SW480 (cell line): ENCODE measurements at places on chromosomes 2 and 18.
A peak's percentile ranks its signal among the peaks of the same experiment; 100 is the strongest.

- no peak for DNase-seq
Measured at GRCh38 chr2:26241928-26242436, 2.5 kb downstream of the HADHA start.

DNA sequence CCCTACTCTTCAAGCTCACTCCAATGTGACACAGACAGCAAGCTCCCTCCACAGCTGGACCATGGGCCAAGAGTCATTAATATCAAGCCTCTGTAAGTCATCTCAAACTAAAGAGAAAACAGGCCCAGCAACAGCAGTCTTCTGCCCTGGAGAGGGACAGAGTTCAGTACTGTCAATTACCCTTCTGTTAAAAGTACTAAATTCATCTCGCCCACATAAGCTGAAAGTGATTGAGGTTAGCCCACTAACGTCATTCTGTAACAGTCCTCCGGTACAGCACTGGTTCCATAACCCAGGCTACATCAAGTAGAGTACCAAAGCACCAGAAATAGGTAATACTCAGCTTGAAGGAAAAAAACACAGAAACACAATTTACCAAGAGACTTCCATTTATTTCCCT is 25.9 kb downstream of the THADA start:
- no peak for DNase-seq

DNA sequence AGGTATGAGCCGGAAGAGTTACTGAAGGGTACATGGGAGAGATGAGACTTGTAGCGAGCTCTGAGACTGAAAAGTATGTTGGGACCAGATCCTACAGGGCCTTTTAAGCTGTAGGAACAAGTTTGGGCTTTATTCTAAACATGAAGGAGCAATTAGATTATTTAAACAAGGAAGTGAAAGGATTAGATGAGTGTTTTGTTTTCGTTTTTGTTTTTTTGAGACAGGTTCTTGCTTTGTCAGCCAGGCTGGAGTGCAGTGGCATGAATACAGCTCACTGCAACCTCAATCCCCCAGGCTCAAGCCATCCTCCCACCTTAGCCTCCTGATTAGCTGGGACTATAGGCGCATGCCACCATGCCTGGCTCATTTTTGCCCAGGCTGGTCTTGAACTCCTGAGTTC is 110.7 kb downstream of the C1D start:
- no peak for DNase-seq

DNA sequence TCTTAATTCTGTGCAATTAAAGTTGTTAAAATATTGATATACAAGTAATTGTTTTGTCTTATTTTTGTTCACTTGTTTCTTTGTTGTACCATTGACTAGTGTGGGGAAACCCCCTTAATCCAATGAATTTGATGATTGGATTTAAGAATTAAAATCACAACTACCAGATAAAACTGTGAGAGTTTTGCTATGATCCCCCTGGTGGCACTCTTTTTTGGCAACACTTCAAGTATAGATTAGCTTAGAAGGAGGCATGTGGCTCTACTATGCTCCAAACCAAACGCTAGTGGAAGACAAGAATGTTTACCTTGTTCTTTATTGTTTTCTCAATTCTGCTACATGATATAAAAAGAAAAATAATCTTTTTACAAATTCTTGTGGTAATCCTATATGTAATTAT is 477.8 kb upstream of the ETAA1 start:
- no peak for DNase-seq

GRCh38 chr2:202642567-202642966 is 7.8 kb downstream of the FAM117B start:
- no peak for DNase-seq

GRCh38 chr2:105329197-105329554 is 359 bp downstream of the TGFBRAP1 start:
- DNase-seq, result peak; percentile 23
